ENCODE measurements at places on chromosomes 5 and 9.

DNA sequence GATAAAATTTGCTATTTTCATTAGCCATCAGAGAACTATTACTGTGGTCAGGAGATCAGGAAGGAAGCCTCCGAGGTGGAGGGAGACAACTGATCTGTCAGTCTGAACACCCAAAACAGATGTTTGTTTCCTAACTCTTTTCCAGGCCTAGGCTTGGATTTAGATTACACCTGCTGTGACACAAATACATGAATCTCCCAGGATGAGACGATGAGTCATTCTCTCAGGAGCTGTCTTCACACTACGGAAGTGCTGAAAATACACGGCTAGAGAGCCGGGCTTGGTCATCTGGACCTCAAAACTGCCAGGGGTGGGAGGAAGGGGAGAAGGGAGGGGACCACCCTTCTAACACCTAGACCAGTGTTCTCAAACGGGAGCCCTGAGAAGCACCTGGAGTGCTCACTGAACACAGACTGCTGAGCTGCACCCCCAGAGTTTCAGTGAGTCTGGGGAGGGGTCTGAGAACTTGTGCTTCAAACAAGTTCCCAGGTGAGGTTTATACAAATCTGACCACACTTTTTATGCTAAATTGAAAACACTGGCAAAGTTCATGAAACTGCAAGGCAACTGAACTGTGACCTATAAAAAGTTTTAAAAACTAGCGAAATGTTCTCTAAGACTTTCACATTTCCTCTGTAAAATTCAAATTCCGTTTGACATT lies 80.3 kb upstream of the EQTN start:
- DNase-seq, result no peak

- no peak for DNase-seq
Observed at GRCh38 chr5:171794470-171794960, 8.9 kb downstream of the SMIM23 start.

GRCh38 chr5:134394932-134395331 lies 16.7 kb downstream of the CDKN2AIPNL start:
- DNase-seq, result no peak

GRCh38 chr9:134219646-134220060 lies 55.3 kb upstream of the RNU6ATAC start:
- DNase-seq, result no peak

GRCh38 chr5:158119961-158120723 lies 261.2 kb upstream of the CLINT1 start:
- DNase-seq, result peak; percentile 14

DNA sequence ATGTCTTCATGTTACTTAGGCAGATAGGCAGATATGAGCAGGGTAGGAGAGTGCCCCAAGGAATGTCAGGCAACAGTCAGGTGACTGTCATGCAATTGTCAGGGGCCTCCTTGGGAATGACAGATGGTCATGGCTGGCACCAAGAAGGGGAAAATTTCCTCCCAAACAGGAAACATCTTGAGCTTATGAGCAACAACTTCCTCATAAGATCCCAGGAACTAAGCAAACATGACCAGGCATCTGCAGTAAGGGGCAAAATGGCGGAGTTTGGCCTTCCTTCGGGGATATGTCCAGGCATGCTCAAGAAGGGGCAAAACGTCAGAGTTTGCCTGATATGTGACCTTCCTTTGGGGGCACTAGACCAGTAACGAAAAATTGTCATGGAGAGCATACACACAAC lies 591.8 kb downstream of the PDE4D start:
- no peak for DNase-seq

DNA sequence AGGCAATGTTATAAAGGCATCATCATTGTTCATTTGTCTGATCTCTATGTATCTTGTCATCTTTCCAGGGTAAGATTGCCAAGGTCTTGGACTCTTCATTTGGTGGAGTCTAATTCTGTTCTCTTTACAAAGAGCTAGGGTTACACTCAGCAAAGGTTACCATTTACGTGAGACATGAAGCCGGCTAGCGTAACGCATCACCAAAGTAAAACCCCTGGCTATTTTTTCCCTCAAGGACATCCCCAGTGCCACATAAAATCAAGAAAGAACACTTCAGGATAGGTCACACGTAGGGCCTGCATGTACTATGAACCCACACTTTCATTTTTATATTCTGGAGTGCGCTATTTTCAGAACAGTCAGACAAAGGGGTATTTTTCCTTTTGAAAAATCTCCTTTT lies 20.0 kb upstream of the MYOT start:
- no peak for DNase-seq

DNA sequence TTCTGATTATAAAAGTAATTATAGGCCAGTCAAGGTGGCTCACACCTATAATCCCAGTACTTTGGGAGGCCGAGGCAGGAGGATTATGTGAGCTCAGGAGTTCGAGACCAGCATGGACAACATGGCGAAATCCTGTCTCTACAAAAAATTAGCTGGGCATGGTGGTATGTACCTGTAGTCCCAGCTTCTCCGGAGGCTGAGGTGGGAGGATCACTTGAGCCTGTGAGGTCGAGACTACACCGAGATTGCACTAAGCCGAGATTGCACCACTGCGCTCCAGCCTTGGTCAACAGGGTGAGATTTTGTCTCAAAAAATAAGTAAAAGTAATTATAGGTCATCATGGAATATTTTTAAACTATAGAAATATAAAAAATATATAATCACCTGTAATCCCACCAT lies 18.1 kb downstream of the IRF1 start:
- no peak for DNase-seq

DNA sequence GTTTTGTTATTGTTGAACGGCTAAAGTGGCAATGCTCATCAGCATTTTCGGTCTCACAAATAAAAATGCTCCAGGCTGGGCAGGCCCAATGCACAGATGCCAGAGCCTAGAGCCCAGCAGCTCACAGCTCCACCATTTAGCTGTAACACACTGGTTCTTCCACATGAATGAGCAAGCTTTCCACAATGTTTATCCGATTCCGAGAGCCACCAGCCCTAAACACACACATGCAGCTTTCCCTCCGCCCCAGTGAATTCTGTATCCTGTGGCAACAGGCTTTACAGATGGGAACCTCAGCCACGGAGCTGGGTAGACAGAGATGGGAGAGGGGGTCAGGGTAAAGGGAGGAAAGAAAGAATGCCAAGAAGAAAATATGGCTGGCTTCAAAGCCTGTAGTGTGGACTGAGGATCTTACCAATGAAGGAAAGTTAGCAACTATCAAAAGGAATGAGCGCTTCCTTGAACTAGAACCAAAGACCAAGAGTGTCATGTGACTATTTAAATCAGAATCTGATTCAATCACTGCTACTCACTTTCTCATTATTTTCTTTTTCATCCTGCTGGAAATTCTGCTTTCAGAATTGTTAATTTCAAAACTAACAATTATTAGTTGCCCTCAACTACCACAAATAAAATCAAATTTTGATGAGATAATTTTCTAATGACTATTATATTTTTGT lies 77.1 kb downstream of the MRPS27 start:
- DNase-seq, result no peak

DNA sequence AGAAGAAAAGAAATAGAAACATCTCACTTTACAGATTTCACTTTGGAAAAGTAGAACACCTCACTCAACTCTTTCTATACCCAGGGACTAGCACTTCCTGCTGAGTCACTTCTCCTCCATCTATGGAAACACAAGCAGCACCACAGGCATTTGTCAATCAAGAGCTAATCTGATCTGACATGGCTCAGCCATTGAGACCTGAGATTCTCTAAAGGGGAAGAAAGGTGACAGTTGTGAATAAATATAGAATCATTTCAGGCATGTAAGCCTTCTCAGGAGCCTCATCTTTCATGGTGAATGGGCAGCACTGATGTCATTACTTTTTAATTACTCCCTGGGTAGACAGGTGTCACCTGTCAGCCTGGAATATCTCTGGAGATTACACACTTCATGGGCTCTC lies 559.8 kb downstream of the HINT1 start:
- no peak for DNase-seq

GRCh38 chr5:172219296-172219695 lies 25.3 kb downstream of the EFCAB9 start:
- no peak for DNase-seq

- no peak for DNase-seq
Observed at GRCh38 chr9:37710046-37710445, 43.6 kb upstream of the TRMT10B start.

DNA sequence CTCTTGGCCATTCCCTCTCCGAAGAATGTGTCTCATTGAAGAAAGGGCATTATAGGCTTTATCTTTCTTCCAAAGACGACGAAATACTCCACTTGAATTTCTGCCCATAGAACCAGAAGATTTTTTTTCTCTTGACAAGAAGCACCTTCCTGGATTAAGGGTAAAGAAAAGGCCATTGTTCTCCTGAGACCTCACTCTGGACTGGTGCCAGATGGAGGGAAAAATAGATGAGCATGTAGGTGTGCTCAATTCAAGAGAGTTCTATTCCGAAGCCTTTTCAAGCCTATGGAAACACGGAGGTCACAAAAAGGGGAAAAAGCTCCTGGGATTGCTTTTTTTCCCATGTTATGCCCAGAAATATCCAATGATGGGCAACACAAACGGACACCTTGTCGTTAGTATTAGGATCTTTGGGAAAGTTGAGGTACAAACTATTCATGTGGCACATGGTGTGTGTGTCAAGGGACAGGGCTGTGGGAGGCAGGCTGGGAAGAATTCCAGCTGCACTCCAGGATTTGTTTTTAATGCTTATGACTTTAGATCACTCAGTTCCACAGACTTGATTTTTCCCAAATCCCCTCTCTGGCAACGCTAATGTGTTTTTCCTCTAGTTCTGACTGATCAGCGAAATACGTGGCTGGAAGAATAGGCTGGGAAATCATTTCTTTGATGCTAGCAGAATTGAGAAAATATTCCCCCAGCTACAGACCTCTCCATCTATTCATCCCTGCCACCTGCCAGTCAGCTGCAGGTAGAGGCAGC lies 89.9 kb downstream of the SIL1 start:
- DNase-seq, result no peak

DNA sequence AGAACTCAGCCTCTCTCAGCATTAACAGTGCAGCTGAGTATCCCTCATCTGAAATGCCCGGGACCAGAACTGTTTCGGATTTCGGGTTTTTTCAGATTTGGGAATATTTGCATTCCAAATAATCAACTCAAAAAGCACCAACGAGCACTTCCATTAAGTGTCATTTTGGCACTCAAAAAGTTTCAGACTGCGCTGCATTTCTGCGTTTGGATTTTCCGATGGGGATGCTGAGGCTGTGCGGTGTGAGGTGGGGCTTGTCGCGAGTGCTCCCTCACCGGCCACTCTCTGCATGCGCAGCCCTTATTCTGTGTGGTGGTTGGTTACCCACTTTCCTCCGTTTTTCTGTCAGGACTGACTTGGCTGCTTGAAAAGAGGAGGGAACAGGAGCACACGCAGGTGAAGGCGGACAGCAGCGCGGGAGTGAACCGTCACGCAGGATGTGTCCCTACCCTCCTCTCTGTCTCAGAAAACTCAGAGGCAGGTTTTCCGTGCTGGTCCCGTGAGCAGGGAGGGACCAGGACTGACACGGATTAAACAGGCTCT lies 8.4 kb downstream of the UBAC1 start:
- DNase-seq, result no peak

- no peak for DNase-seq
Observed at GRCh38 chr5:93422652-93423280, 158.3 kb downstream of the NR2F1-AS1 start.

DNA sequence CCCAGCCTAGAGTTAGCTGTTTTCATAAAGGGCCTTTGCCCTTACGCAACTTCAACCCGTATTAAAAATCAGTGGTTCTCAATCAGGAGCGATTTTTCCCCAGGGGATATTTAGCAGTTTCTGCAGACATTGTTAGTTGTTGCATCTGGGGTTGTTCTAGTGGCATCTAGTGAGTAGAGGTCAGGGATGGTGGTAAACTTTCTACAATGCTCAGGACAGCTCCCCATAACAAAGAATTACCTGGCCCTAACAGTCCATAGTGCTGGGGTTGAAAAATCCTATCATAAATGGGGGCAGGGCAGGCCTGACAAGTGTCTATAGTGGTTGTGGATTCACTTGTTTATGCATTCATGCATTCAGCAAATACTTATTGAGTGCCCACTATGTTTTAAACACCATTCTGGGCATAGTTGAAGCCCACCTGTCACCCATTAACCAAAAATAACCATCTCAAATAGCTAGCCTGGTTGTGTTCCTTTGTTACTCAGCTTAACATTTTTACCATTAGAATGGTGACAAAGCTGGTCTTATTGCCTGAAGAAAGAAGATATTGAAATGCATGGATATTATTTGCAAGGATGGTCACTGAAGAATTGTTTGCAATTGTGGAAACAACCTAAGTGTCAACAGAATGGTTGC lies 15.9 kb upstream of the FGF1 start:
- DNase-seq, result no peak

DNA sequence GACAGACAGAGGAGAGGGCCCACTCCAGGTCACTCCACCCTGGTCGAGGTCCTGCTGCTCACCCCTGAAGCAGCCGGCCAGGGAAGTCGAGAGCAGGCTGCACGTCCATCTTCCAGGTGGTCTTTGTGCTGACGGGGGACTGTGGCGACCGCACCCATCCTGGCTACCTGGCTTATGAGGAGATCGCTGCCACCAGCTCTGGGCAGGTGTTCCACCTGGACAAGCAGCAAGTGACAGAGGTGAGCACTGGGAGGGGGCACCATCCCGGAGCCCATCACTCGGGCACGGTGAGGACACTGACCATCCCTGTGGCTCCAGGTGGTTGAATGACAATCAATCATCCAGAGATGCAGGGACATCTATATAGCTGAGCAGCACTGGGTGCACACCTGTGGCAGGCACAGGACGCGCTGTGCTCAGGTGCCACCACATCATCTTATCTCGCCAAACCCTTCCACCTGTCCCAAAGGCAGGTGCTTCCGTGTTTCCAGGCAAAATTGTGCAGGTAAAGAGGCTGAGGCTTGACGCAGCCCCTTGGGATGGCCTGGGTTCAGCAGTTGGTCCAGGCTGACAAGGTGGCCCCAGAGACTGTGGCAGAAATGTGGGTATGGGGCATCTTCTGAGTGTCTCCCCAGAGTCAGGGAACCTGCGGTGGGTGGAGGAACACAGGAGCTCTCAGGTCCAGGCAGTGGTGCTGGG lies 20.7 kb downstream of the HMCN2 start:
- DNase-seq, result no peak

- no peak for DNase-seq
Observed at GRCh38 chr9:76247426-76247825, 146.8 kb downstream of the RFK start.

GRCh38 chr5:55773057-55773456 lies 35.2 kb downstream of the DDX4 start:
- DNase-seq, result no peak

DNA sequence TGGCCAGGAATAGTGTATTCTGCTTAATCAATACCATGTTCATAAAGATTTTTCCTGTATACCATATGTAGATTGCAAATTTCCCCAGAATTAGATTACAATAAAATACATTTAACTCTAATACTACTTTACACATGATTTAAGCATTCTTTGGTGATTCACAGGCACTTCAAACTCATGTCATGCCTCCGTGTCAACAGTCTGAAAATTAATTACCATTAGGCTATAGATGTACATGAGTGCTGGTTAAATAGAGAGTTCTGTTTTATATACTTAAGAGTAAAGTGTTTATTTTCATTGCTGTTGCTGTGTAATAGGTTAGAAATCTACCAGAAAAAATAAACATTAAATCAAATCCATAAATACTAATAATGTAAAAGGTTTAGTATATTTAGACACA lies 159.8 kb downstream of the ZSWIM6 start:
- no peak for DNase-seq

GRCh38 chr9:26321935-26322334 lies 570.7 kb downstream of the CAAP1 start:
- no peak for DNase-seq
